ENCODE measurements at places on chromosomes 2 and 18. TPM values are rescaled to one million over a fixed set of nuclear protein-coding genes. Genes with fewer than 3 reads are reported as not detected.

Gene GTF2A1L
- 1.9 TPM for total RNA-seq

GRCh38 chr2:98541906-98542305, 66.4 kb downstream of the COA5 start:
- no peak for DNase-seq
- no peak overlapping the region for H3K27ac ChIP-seq
- H3K4me3 ChIP-seq = no peak overlapping the region
- peaks cover 17% of the 10 kb centered on the region for H3K36me3 ChIP-seq

DNA sequence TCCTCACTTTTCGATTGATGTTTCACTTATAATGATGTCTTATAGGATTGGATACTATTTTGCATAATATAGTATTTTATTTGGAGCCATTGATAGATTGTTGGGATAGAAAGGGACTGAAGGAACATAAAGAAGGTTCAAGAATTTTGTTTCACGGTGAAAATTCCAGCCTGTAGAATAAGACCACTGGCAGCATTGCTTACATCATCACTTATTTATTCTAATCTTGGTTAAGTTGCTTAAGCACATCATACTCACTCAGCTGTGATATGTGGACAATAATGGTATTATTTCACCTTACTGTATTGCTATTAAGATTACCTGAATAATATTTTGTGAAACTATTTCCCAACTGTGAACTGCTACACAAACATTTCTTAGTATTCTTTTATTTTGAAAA, 118.3 kb downstream of the FIGN start:
- DNase-seq = no peak
- no peak overlapping the region for H3K4me3 ChIP-seq
- no peaks in the 10 kb centered on the region for H3K36me3 ChIP-seq
- H3K27me3 ChIP-seq = no peaks in the 10 kb centered on the region
- H3K4me1 ChIP-seq = peaks cover 36% of the 10 kb centered on the region

Gene ANKRD30BL
- 0.14 TPM for total RNA-seq

DNA sequence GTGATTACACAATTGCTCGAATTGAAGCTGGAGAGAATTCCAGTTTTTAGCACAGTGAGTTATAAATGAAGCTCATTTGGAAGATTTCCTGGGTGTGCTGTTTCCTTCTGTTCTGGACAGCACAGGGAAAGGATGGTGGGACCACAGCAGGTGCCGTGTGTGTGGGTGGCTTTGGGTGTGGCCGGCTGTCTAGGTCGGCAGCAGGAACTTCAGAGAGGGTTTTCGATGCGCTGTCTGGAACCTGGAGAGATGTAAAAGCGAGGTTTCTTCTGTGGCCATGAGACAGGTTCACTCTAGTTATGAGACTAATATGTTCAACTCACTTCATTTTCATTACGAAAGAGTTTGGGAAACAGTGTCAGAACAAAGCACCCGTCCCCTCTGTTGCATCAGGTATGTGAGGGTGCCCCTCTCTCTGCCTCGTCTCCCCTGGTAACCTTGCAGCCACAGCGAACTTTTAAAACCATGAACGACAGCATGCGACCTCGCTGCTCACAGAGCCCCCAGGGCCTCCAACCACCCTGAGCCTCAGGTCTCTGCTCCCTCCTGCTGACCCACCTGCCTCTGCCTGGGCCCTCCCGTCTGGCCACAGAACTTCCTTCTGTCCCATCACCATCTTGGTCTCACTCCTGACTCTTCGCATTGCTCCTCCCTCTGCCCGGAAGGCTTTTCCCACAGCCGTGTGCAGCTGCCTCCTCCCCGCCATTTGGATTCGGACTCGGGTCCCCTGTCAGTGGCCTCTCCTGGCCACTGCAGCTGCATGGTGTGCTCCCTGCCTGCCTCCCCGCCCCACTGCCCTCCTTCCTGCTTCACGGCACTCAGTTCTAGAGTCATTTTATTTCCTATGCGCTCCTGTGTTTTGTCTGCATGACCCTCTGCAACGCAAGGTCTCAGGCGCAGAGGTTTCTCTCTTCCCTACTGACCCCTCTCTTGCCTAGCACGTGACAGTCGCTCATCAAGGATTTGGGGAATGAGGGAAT, 151.2 kb downstream of the NDUFA10 start:
- no peak for DNase-seq
- H3K27me3 ChIP-seq = no peaks in the 10 kb centered on the region
- H3K4me1 ChIP-seq = no peaks in the 10 kb centered on the region
- H3K4me3 ChIP-seq = no peak overlapping the region

DNA sequence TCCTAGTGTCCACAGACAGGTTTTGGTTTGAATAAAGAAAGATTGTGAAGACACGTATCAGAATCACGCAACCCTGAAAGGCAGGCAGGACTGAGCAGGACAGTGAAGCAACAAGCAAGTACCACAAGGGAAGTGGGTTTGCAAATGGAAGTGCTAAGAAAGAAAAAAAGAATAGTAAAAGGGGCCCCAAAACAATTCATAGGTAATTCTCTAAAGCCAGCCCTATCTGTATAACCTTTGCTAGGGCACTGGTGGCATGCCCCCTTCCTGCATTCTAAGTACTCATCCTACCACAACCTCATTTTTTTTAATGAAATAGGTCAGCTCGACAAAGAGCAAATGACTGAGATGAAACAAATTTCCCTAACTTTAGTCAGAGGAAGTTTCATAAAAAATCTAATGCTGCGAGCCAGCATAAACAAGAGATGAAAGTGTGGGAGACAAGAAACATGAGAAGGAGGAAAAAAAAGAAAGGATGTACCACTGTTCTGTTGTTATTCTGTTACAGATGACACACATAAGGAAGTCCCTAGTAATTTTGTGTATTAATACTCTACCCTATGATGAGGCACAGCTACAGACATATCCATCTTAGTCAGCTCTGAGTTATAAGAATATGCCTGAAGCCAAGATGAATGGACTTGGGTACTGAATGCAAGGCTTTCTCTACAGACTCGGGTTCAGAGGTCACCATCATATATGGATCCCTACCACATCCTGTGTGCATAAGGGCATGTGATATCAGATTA, 32.2 kb downstream of the IKZF2 start:
- H3K4me3 ChIP-seq = no peak overlapping the region
- H3K36me3 ChIP-seq = no peaks in the 10 kb centered on the region
- no peak overlapping the region for H3K27ac ChIP-seq

Gene NEUROD1
- not detected for total RNA-seq

Gene KANSL1L
- 23.6 TPM for total RNA-seq

GRCh38 chr2:75545922-75546321, 14.8 kb downstream of the EVA1A start:
- H3K4me3 ChIP-seq = no peak overlapping the region
- no peaks in the 10 kb centered on the region for H3K36me3 ChIP-seq
- no peak for DNase-seq
- H3K27me3 ChIP-seq = no peaks in the 10 kb centered on the region
- no peaks in the 10 kb centered on the region for H3K4me1 ChIP-seq

Gene MAL
- 0.49 TPM for total RNA-seq

Data from cardiac muscle cell (in vitro differentiated cells and primary cell).